NCI-H1694 (cell line): ENCODE measurements at places on chromosomes 3 and 15.

- no peak for DNase-seq
Observed at GRCh38 chr15:78048628-78048920, 28.9 kb downstream of the TBC1D2B start.

GRCh38 chr3:49199900-49200281 lies 28.5 kb downstream of the KLHDC8B start:
- DNase-seq, result no peak

DNA sequence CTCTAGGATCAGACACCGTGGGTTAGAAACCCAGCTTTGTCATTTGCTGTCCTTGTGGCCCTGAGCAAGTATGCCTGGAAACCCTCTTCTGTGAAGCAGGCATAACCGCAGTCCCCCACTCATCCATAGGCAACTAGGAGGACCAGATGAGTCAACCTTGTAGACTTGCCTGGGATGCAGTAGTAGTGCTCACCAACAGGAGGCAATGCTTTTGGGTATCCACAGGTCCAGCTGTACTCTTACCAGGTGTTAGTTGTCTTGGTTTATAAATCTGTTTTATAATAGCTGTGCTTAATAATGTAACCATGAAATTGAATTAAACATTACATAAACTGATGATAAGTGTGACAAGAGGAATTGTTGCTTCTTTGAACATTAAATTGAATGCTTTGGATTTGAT lies 389.3 kb downstream of the IL20RB start:
- DNase-seq, result no peak

GRCh38 chr3:30642849-30643361 lies 36.5 kb downstream of the TGFBR2 start:
- no peak for DNase-seq
